Activated CD8-positive, alpha-beta memory T cell treated with anti-CD3 and anti-CD28 coated beads for 36 hours (primary cell): ENCODE measurements at places on chromosomes 1 and 21. TPM values are rescaled to one million over a fixed set of nuclear protein-coding genes. Genes with fewer than 3 reads are reported as not detected.

The BRDT gene
- total RNA-seq, result not detected

The COL9A2 gene
- total RNA-seq, result 4.9 TPM

The FAM72A gene
- total RNA-seq, result 23.0 TPM

The PFKFB2 gene
- 3.6 TPM for total RNA-seq

The HEATR1 gene
- 106 TPM for total RNA-seq

The LRRC8D gene
- 39.4 TPM for total RNA-seq

The IPO13 gene
- 29.1 TPM for total RNA-seq

The PCP4L1 gene
- 0.13 TPM for total RNA-seq

The EXO1 gene
- 81.1 TPM for total RNA-seq

The OR11L1 gene
- not detected for total RNA-seq

The NUP210L gene
- 0.04 TPM for total RNA-seq

The VWA5B1 gene
- total RNA-seq, result not detected

The CLCA1 gene
- total RNA-seq, result not detected

The CASQ1 gene
- total RNA-seq, result not detected

The LENEP gene
- 0.61 TPM for total RNA-seq

The FAM177B gene
- not detected for total RNA-seq

The ADORA3 gene
- not detected for total RNA-seq

The TRAF3IP3 gene
- 196 TPM for total RNA-seq

The ARV1 gene
- total RNA-seq, result 21.4 TPM
